ENCODE measurements at places on chromosomes 7 and 10.

GRCh38 chr7:151393031-151393977 lies 16.5 kb downstream of the WDR86 start:
- DNase-seq = no peak

DNA sequence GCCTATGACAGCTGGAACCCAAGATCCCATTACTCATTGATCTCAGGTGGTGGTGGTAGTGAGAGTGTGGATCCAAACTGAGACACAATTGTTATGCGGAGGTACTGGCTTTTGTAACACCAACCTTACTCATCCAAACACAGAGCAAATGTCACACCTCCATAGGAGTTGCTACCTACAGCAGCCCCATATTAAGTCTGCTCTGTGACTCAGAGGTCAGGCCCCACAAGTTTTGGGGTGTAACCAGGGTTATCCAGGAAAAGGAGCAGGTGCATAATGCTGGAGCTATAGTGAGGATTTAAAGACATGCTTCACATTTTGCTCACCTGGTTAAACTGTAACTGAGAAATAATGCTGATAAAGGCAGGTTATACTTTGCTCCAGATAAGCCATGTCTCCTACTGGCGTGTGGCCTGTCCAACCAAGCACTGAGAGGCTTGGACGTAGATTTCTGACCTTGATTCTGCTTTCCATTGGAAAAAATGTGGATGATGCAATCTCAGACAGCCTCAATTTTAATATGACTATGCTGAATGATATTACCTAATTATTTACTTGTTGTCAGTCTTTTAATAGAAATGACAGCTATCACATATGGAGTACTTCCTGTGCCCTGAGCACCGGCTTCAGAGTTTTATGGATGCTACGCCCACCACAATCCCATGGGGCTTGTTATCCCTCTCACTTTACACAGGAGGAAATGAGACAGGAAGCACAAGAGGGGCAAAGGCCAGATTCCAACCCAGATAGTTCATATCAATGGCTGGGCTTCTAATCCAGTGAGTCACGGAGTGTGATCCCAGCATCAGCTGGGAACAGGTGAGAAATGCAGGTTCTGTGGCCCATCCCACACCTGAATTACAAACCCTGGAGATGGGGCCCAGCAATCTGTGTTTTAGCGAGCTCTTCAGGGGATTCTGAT lies 181.3 kb downstream of the CHN2 start:
- DNase-seq = peak; percentile 86

GRCh38 chr10:48769706-48770435 lies 85.2 kb downstream of the WDFY4 start:
- no peak for DNase-seq

DNA sequence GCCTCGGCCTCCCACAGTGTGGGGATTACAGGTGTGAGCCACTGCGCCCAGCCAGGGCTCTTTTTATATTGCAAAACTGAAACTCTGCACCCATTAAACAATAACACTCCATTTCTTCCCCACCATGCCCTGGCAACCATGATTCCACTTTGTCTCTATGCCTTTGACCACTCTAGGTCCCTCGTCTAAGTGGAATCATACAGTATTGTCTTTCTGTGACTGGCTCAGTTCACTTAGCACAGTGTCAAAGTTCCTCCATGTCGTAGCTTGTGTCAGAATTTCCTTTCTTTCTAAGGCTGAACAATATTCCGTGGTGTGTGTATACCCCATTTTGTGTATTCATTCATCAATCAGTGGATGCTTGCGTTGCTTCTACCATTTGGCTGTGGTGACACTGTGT lies 46.2 kb downstream of the CUX1 start:
- no peak for DNase-seq

- no peak for DNase-seq
Measured at GRCh38 chr10:71799112-71799511, 25.8 kb upstream of the VSIR start.

- no peak for DNase-seq
Measured at GRCh38 chr7:18212758-18213157, 185.1 kb upstream of the PRPS1L1 start.

DNA sequence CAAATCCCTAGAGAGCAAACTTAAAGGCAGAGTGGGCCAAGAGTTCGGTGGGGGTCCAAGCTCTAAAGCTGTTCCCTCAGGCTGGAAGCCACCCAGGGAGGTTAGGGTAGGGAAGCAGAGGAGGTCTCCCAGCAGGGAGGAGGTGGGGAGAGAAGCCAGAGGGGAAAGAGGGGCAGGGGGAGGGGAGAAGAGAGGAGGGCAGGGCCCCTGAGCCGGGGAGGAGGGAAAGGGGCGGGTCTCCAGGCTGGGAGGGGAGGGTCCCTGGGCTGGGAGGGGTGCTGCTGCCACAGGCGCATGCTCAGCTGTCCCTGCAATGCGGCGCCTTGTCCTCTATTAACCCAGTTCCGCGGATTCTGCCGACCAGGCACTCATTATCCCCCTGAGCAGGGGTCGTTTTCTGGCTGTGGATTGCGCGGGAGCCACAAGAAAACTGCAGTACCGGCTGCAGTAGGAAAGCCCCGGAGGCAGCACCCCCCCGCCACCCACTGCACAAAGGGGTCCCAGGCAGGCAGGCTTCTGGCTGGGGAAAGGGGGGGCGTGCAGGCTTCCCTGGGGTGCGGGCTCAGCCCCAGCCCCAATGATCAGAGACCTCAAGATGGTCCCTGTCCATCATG lies 49.3 kb downstream of the CAMK2B start:
- no peak for DNase-seq

- no peak for DNase-seq
Measured at GRCh38 chr7:73839290-73839689, 3.0 kb downstream of the METTL27 start.

GRCh38 chr7:22361795-22362194 lies 4.8 kb upstream of the RAPGEF5 start:
- DNase-seq = peak; percentile 85

DNA sequence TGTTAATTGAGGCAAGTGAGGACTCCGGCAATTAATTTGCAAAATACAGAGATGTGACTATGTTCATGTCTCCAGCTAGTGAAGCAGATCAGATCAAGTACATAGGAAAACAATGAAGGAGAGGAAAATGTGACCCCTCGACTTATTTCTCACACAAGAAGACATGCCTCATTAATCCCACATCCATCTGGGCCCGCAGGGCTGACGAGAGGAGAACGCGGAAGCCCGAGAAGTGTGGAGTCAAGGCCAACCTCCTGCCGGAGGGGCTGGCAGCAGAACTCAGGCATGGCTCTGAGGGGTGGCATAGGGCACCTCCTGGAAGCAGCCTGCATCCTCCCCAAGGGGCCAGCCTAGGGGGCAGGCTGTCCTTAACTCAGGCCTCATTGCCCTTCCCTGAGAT lies 54.4 kb downstream of the ZNF503 start:
- peak; percentile 82 for DNase-seq

GRCh38 chr7:30027065-30027456 lies 559 bp upstream of the FKBP14 start:
- peak; percentile 89 for DNase-seq

- peak; percentile 35 for DNase-seq
Measured at GRCh38 chr7:16753932-16754855, 639 bp downstream of the TSPAN13 start.

GRCh38 chr7:104950754-104951153 lies 63.3 kb upstream of the KMT2E start:
- no peak for DNase-seq

DNA sequence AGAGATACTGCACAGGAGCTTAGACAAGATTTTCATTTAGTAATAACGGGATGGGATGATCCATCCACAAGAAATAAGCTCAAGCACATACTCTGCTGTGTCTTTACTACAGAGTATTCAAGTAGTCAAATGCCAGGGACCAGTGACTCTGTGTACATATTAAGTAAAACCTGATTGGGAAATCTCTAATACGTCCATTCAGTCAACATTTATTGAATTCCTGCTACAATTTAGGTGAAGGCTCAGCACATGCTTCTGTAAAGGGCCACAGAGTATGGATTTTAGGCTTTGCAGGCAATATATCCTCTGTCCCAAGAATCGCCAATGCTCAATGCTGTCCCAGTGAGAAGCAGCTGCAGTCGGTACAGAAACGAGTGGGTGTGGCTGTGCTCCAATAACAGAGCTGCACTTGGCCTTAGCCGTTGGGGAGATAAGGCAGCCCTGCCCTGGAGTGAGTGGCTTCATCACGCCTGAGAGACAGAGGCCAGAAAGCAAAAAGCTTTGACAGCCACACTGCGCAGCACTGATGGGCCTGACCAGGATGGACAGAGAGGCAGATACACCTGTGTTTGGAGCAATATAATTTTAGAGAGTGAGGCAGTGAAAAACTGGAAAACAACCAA lies 186.8 kb downstream of the PARD3 start:
- no peak for DNase-seq

DNA sequence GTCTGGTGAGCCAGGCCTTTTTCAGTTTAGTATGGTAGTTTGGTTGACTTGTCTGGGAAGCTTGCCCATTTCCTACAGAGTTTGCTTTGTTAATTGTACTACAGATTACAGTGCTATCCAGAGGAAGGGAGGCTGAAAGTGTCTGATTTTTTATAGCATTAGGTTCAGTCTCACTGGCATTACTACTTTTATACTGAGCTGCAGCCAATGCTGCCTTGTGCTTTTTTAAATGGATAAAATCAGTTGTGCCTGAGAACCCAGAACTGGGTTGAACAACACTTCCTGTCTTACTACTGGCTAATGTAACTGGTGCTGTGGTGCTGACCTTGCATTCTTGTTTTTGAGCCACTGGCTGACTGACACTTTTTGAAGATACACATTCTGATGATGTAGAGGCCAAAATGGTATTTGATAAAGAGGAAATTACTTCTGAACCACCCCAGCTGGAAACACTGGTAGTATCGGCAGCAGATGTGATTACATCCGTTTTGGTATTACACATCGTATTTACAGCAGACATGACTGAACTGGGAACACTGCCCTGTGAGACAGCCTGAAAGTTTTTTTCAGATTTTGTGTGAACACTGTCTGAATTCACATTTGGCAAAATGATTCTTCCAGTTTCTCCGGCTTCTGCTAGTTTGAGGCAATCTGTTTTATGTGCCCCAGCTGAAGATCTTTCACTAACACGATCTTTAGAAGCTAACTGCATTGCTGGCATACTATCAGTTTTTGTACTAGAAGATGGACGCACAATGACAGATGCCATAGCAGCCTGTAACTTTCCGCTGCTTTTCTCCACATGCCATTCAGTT lies 74.1 kb downstream of the NRBF2 start:
- no peak for DNase-seq

DNA sequence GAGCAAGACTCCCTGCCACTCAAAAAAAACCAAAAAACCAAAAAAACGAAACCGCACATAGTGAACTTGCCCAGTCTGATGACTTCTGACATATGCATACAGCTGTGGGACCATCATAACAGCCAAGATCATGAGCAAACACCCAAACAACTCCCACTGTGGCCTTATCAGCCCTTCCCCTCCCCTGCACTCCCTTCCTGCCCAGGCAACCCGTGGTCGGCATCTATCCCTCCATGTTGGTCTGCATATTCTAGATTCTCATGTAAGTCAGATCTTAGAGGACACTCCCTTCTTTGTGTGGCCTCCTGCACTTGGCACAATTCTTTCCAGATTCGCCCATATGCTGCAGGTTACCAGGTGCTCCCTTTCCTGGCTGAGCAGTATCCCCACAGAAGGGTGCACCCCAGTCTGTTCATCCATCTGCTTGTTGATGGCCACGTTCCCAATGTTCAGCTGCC lies 72.8 kb downstream of the GNA12 start:
- no peak for DNase-seq

- DNase-seq = no peak
Measured at GRCh38 chr10:74738052-74738451, 88.3 kb upstream of the KAT6B start.

- DNase-seq = no peak
Measured at GRCh38 chr7:50356212-50356944, 51.9 kb downstream of the IKZF1 start.

DNA sequence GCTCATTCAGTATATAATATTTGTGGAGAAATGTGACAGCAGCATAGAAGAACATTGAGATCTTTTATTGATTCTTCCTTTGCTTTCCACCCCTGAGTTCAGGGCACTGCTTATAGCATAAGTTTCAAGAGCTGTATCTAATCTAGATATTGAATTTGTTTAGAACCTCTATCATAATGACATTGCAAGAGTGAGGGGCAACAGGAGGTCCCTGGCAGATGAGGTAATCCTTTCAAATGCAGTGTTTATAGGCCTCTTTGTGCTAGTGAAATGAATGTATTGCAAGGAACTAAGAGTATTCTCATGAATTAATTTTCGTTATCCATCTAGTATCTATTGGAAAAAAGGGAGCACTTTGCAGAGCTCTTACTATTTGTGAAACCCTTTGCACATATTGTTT lies 167.2 kb upstream of the FERD3L start:
- no peak for DNase-seq

- no peak for DNase-seq
Measured at GRCh38 chr10:103513380-103514060, 20.0 kb downstream of the NEURL1 start.

DNA sequence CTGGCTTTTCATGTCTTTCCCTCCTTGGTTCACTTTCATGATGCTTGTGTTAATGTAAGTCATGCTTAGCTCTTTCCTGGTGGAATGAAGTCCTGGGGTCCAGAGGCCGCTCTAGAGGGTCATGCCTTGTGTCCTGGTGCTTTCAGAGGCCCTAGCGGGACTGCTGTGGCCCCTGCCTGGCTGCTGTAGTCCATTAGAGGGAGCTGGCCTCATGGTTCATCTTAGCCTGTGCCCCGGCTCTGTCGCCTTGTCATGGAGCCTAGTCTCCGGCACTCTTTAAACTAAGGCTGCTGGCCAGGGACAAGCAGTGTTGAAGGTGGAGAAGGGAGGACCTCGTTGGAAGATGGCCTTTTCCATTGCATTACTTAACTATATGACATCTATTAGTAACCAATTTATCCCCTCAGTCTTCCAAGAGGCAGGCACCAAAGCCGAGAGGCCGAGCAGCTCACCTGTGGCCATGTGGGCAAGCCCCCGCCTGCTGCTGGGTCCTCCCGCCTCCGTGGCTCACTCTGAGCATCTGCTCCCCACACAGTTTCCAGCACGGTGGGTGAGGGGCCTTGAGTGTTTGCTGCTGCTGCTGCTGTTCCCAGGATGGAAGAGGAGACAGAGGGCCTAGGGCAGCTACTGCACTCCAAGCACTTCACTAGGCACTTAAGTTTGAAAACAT lies 5.0 kb upstream of the NDUFB2 start:
- no peak for DNase-seq

DNA sequence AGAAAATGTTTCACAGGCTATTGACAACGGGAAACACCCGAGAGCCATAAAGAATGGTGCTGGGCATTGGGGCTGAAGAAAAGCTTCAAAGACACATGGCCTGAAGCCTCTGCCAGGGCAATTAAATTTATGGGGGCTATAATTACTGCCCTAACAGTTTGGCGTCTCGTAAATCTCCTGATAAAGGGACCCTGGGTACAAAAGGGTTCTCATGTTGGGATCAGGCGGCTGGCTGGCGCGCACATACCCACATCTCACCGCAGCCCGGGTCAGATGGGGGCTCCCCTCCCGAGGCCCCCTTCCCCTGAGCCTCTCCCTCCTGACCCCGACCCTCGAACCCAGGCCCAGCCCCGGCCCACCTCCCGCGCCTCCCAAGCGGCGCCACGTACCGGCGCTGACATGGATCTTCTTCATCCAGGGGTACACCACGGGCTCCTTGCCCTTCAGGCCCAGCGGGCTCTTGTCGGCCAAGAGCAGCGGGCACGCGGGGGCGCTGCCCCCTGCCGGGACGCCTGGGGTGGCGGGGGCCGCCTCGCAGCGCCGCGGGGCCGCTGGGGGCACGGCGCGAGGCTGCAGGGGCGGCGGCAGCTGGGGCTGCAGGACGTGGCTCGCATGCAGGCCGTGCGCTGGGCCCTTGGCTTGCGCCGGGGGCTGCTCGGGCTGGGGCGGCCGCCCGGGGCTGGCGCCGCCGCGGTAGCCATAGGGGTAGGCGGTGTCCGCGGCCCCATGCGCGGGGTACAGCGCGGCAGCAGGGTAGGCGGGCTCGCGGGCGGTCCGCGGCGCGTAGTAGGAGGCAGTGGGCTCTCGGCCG lies 623 bp downstream of the HOXA4 start:
- DNase-seq = peak; percentile 59
